ENCODE measurements at places on chromosomes 1 and 21.
A peak's percentile ranks its signal among the peaks of the same experiment; 100 is the strongest.

GRCh38 chr1:11342621-11343032, 69.6 kb downstream of the UBIAD1 start:
- no peak for DNase-seq

GRCh38 chr1:225772848-225773247, 4.8 kb upstream of the SRP9 start:
- DNase-seq, result no peak

- no peak for DNase-seq
Observed at GRCh38 chr21:42400525-42400924, 3.2 kb upstream of the UBASH3A start.

DNA sequence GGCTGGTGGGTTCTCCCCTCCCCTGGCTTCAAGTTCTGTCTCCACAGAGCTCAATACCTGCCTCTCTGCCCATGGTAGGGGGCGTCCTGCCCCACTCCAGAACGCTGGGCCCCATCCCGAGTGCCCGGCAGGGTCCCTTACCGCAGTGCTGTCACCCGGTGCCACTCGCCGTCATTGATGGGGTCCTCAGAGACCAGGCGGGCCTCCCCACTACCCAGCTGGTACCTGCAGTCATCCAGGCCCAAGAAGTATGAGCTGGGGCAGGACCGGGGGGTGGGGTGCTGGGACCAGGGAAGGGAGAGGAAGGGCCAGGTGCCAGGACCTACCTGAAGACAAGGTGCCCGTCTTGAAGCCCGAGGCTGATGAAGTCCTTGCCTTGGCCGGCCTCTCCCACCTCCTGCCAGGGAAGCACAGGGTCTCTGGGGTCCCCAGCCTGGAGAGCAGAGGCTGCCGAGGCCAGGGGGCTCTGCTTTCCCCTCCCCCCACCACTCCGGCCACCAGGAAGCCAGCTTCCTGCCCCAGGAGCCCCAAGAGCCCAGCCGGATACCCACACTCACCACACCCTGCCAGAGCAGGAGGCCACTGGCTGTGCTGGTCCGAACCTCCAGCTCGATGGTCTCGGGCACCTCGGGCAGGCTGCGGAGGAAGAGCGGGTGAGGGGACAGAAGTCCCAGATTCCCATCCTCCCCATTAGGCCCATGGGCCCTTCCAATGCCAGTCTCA, 12.1 kb downstream of the LDLRAD2 start:
- no peak for DNase-seq

DNA sequence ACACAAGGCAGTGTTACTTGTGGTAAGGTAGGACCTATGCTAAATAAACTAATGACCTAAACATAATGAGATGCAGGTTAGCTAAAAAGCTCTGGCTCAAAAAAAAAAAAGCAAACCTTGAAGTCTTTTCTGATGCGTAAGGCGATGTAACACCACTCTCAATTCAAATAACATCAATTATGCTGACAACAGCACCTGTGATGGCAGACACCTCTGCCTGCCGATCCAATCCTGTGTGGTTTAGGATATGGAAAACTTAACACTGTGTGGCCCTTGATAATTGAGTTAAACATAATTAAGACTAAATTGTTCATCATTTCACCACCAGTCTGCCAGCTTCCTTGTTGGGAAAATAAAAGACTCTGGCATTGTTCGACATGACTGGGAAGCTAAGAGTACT, 9.1 kb downstream of the RPAP2 start:
- no peak for DNase-seq

GRCh38 chr1:43123031-43123430, 49.1 kb downstream of the EBNA1BP2 start:
- no peak for DNase-seq

GRCh38 chr21:34779860-34780259, 111.1 kb downstream of the CLIC6 start:
- no peak for DNase-seq

- DNase-seq, result peak; percentile 14
Observed at GRCh38 chr21:45590726-45591618, 48.7 kb upstream of the SLC19A1 start.

DNA sequence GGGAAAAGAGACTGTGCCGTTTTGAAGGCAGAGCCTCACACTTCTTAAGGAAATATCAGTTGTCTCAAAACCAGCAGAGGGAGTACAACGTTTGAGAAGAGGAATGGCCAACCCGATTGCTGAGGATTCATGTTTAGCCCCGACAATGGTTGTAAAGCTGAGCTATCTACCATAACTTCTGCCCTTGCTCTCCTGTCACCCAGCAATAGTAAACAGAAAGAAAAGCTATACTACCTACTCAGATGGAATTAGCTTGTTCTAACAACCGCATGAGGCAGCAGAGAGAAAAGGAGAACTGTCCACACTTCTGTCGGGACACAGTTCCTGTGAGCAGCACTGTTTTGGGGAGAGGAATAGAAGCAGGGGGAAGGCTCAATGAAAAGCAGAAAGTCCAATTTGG, 91.2 kb downstream of the SLC45A1 start:
- peak; percentile 51 for DNase-seq

GRCh38 chr1:78170859-78171258, 125.1 kb downstream of the GIPC2 start:
- DNase-seq, result no peak

DNA sequence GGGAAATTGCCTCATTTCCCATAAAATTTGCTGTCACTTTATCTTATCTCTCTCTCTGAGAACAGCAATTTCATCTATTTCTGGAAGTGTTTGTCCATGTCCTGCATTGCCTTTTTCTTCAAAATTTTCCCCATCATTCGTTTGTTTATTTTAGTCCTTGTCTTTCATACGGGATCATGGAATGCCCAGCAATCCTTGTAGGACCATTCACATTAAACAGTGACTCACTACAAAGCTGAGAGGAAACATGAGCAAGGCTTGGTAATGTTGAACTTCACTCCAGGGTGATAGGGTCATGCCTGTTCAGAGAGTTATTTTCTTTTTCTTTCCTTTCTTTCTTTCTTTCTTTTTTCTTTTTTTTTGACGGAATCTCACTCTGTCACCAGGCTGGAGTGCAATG, 32.2 kb upstream of the HNRNPU start:
- DNase-seq, result no peak

- DNase-seq, result no peak
Observed at GRCh38 chr1:39116860-39117728, 87.4 kb upstream of the MACF1 start.

- DNase-seq, result no peak
Observed at GRCh38 chr1:56502700-56503245, 76.6 kb downstream of the PLPP3 start.

- DNase-seq, result peak; percentile 70
Observed at GRCh38 chr1:26833432-26834405, 7.2 kb downstream of the ZDHHC18 start.

DNA sequence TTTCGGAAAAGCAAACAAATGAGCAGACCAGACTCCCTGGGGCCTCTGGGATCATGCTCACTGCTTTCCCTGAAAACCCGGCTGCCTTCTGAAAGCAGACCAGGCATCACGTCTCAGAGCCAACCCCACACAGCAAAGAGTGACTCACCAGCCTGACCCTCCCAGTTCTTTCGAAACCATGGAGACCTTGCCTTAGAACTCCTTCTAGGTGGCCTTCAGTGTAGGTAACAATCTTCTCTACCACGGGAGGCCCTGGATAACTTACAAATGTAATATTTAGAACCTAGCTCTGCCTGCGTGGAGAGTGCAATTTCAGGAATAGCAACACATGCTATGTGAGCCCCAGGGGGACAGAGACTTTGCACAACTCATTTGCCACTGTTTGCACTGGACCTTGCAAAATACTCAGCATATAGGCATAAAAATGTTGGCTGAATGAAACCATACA, 105.2 kb downstream of the SUSD4 start:
- no peak for DNase-seq

DNA sequence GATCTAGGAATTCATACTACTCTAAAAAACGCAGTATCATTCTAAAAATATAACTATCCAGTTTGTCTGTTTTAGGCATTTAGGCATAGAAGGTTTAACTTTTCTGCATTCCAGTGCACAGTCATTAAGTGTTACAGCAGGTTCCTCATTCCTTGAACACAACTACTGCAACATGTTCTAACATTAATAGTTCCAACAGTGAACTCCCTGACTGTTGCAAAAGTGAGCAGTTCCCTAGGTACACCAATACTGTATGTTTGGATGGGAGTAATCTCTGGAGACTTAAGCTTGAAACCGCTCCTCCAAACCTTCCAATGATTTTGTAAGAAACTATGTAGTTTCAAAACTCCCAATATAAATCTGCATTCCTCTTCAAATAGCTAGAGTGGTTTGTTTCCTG, 46.2 kb downstream of the UCHL5 start:
- DNase-seq, result no peak

DNA sequence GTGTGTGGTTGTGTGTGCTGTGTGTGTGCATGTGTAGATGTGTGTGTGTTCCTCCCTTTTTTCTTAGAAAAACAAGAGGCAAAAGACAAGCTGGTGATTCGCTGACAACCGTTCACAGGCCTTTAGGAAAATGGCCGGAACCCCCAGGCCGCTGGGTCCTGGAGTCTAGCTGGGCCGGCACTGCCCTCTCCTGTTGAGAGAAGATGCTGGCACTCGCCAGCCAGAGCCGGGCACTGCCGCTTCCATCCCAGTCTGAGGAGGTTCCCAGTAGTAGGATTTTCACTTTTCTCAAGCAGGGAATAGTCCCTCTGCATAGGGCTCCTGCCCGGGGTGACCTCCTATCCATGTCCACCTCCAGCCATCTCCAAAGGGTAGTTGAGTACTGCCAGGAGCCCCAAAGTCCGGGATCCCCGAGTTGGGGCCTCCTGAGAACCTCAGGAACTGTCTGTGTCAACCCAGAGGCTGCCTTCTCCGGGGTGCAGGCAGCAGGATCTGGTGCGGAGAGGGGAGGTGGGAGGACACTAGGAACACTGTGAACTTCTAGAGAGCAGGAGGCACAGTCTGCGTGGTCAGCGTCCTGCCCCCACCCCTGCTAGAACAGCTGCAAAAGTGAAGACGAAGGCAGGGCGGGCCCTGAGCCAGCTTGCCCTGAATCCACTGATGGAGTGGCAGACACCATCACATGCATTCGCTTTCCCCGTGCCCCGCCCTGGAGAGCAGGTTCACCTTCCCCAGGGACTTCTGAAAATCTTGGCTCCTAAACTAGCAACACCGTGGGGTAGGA, 44.1 kb upstream of the ARHGEF16 start:
- peak; percentile 66 for DNase-seq

GRCh38 chr1:59521456-59521855, 224.6 kb downstream of the FGGY start:
- DNase-seq, result no peak

DNA sequence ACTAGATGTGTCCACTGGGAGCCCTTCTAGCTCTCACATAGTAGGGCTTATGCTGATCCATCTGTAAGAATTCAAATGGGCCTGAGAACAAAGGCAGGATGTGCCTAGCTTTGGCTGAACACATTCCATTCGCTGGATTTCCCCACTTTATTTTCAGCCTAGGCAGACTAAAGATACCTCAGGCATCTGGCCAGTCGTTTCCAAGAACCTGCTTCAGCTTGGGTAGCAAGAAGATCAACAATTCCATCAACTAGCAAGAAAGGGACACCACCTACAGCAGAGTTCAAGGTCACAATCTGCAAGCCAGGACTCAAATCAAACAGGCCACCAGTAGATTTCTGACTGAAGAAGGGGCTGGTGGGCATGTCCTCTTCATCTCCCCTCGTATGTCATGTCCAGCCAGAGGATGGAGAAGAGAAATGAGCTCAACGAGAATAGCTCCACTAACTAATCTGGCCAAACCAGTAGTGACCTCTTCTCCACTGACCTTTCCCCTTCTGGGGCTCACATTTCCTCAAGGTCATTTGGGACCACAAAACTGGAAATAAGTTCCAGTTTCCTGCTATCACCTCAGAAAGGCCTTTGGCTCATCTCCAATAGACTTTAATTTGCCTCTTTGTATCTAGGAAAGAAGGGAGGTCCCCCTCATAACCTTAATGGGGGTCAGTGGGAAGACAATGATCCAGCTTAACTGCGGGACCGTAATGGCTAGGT, 14.2 kb downstream of the TXNIP start:
- no peak for DNase-seq

- DNase-seq, result no peak
Observed at GRCh38 chr1:10620776-10621175, 146.0 kb downstream of the PEX14 start.

GRCh38 chr1:214372092-214372491, 91.1 kb downstream of the SMYD2 start:
- no peak for DNase-seq

- no peak for DNase-seq
Observed at GRCh38 chr1:209570743-209571142, 12.8 kb upstream of the CAMK1G start.

- no peak for DNase-seq
Observed at GRCh38 chr1:65955071-65955470, 162.4 kb downstream of the PDE4B start.

- DNase-seq, result no peak
Observed at GRCh38 chr1:110555807-110556470, 37.0 kb upstream of the KCNA10 start.

GRCh38 chr1:8021676-8022266, 4.3 kb downstream of the ERRFI1 start:
- DNase-seq, result no peak

GRCh38 chr21:35197992-35198431, 148.9 kb upstream of the RUNX1 start:
- DNase-seq, result no peak

- peak; percentile 7 for DNase-seq
Observed at GRCh38 chr1:114113411-114114184, 40.1 kb downstream of the SYT6 start.

DNA sequence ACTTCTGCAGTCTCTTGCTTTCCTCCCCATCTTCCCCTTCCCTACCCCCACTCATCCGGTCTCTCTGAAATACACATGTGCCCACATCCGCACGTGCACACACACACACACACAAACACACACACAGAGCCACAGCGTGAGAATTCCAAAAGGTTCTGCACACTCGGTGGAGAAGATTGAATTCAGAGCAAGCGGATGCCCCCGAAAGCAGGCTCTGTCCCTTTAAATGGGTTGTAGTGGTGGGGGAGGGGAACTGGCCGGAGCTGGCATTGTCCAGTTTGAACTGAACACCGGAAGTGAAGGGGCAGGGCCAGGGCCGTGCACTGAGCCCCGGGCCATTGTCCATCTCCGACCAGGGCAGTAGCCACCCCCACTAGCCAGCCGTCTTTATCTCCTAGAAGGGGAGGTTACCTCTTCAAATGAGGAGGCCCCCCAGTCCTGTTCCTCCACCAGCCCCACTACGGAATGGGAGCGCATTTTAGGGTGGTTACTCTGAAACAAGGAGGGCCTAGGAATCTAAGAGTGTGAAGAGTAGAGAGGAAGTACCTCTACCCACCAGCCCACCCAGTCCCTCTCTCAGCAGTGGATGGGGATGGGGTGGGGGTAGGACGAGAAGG, 1.3 kb upstream of the LIN28A start:
- no peak for DNase-seq

GRCh38 chr1:207049974-207050391, 1.0 kb downstream of the YOD1 start:
- DNase-seq, result no peak

- DNase-seq, result no peak
Observed at GRCh38 chr1:166307261-166308188, 140.7 kb upstream of the FAM78B start.

GRCh38 chr1:80893115-80893514, 907.6 kb upstream of the ADGRL2 start:
- no peak for DNase-seq
